ENCODE measurements at places on chromosomes 2 and 18. TPM values are rescaled to one million over a fixed set of nuclear protein-coding genes. Genes with fewer than 3 reads are reported as not detected.

- H3K4me3 ChIP-seq, result no peak overlapping the region
- DNase-seq, result no peak
- no peaks in the 10 kb centered on the region for H3K36me3 ChIP-seq
- no peaks in the 10 kb centered on the region for H3K27me3 ChIP-seq
- peaks cover 6% of the 10 kb centered on the region for H3K4me1 ChIP-seq
Observed at GRCh38 chr2:231923010-231923344, 3.2 kb downstream of the NPPC start.

- no peak overlapping the region for H3K4me3 ChIP-seq
- no peaks in the 10 kb centered on the region for H3K27me3 ChIP-seq
- H3K27ac ChIP-seq, result no peak overlapping the region
- no peak for DNase-seq
Observed at GRCh38 chr2:234446404-234447076, 50.3 kb downstream of the ARL4C start.

Gene TCF23
- total RNA-seq, result 41.7 TPM

Gene BCL2
- total RNA-seq, result 33.5 TPM

DNA sequence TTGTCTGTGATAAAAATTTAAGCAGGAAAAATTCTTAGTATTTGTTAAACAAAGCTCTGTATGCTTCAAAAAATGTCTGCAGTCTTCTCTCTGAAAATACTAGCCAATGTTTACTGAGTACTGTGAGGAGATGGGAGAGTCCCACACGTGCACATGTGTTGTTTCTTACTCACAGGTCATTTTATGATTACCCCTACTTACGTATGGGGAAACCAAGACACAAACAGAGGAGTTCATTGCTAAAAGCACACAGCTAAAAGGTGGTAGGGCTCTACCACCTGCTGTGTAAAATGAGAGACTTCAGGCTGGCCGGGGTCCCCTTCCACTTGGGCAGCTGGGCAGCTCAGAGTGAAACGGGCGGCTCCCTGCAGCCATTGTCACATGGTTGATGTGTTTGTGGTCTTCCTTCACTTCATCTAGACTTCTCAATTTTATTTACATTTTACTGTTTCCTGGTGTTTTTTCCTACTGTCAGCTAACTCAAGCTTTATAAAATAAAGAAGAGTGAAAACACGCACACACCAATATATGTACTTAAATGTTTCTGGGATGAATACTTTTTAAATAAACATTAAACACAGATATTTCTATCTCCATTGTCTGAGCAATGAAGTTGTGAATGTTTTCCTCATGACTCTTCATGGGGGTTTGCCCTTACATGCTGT is 71.2 kb downstream of the MBP start:
- no peaks in the 10 kb centered on the region for H3K27me3 ChIP-seq
- no peak overlapping the region for H3K27ac ChIP-seq
- H3K4me1 ChIP-seq, result no peaks in the 10 kb centered on the region
- no peak for DNase-seq
- no peaks in the 10 kb centered on the region for H3K36me3 ChIP-seq

- no peaks in the 10 kb centered on the region for H3K36me3 ChIP-seq
- DNase-seq, result no peak
- H3K27ac ChIP-seq, result no peak overlapping the region
- no peaks in the 10 kb centered on the region for H3K4me1 ChIP-seq
- no peaks in the 10 kb centered on the region for H3K27me3 ChIP-seq
Observed at GRCh38 chr2:64540615-64541014, 16.5 kb downstream of the AFTPH start.

DNA sequence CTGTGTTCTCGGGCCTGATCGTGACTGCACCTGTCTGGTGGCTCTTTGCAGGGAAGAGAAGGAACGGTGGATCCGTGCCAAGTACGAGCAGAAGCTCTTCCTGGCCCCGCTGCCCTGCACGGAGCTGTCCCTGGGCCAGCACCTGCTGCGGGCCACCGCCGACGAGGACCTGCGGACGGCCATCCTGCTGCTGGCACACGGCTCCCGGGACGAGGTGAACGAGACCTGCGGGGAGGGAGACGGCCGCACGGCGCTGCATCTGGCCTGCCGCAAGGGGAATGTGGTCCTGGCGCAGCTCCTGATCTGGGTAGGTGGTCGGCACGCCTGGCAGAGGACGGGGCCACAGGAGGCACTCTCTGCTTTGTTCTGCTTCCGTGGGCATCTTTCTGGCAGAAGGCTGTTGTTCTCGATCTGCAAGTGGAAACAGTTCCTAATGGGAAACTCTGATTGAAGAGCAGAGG is 48.0 kb downstream of the GBX2 start:
- DNase-seq, result no peak
- no peak overlapping the region for H3K27ac ChIP-seq
- no peaks in the 10 kb centered on the region for H3K36me3 ChIP-seq
- peaks cover 1% of the 10 kb centered on the region for H3K4me1 ChIP-seq

GRCh38 chr2:208657468-208657867 is 250.9 kb downstream of the PTH2R start:
- DNase-seq, result no peak
- H3K4me3 ChIP-seq, result no peak overlapping the region
- no peaks in the 10 kb centered on the region for H3K36me3 ChIP-seq
- H3K4me1 ChIP-seq, result no peaks in the 10 kb centered on the region
- no peaks in the 10 kb centered on the region for H3K27me3 ChIP-seq

DNA sequence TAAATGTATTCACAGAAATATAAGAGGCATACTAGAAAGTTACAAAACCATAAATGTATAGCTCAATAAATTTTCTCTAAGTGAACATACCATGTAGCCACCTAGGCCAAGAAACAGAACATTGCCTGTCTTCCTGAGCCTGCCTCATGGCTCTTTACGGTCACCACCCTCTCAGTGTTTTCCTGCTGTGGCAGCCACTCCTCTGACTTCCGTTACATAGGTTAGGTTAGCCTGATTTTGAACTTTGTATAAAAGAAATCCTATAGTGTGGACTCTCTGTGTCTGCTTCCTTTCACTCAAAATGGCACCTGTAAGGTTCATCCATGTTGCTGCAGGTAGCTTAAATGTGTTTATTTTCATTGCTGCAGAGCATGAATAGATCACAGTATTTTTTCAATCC is 11.6 kb upstream of the ST3GAL5 start:
- DNase-seq, result no peak
- no peaks in the 10 kb centered on the region for H3K27me3 ChIP-seq
- peaks cover 6% of the 10 kb centered on the region for H3K4me1 ChIP-seq
- no peaks in the 10 kb centered on the region for H3K36me3 ChIP-seq
- H3K27ac ChIP-seq, result no peak overlapping the region

- no peak overlapping the region for H3K27ac ChIP-seq
- no peak overlapping the region for H3K4me3 ChIP-seq
Observed at GRCh38 chr2:3107567-3107966, 270.1 kb downstream of the EIPR1 start.

- DNase-seq, result no peak
- H3K27ac ChIP-seq, result no peak overlapping the region
- no peaks in the 10 kb centered on the region for H3K4me1 ChIP-seq
- H3K4me3 ChIP-seq, result no peak overlapping the region
- no peaks in the 10 kb centered on the region for H3K27me3 ChIP-seq
- no peaks in the 10 kb centered on the region for H3K36me3 ChIP-seq
Observed at GRCh38 chr2:124983595-124983994, 958.5 kb downstream of the CNTNAP5 start.

Gene ZNF804A
- not detected for total RNA-seq

Gene DNPEP
- total RNA-seq, result 69.6 TPM

Gene NEU4
- total RNA-seq, result 7.2 TPM

GRCh38 chr18:61955644-61956043 is 62.8 kb upstream of the RNF152 start:
- no peak for DNase-seq
- H3K4me3 ChIP-seq, result no peak overlapping the region
- H3K27ac ChIP-seq, result no peak overlapping the region
- peaks cover 3% of the 10 kb centered on the region for H3K4me1 ChIP-seq
- no peaks in the 10 kb centered on the region for H3K36me3 ChIP-seq

- no peaks in the 10 kb centered on the region for H3K4me1 ChIP-seq
- DNase-seq, result no peak
- no peak overlapping the region for H3K4me3 ChIP-seq
- H3K36me3 ChIP-seq, result no peaks in the 10 kb centered on the region
Observed at GRCh38 chr18:55886886-55887285, 298.9 kb upstream of the TCF4 start.

GRCh38 chr2:100222844-100223243 is 80.5 kb upstream of the AFF3 start:
- no peaks in the 10 kb centered on the region for H3K4me1 ChIP-seq
- DNase-seq, result no peak
- H3K27ac ChIP-seq, result no peak overlapping the region

- DNase-seq, result no peak
- H3K36me3 ChIP-seq, result no peaks in the 10 kb centered on the region
- H3K27me3 ChIP-seq, result no peaks in the 10 kb centered on the region
Observed at GRCh38 chr2:96267159-96267971, 1.3 kb downstream of the CIAO1 start.

- H3K4me1 ChIP-seq, result no peaks in the 10 kb centered on the region
- H3K27ac ChIP-seq, result no peak overlapping the region
- H3K27me3 ChIP-seq, result peaks cover 2% of the 10 kb centered on the region
- H3K36me3 ChIP-seq, result no peaks in the 10 kb centered on the region
Observed at GRCh38 chr18:40413160-40413559, 1541.9 kb upstream of the PIK3C3 start.

Gene KHK
- total RNA-seq, result 5.2 TPM

GRCh38 chr18:46426021-46426678 is 230.9 kb downstream of the LOXHD1 start:
- no peak overlapping the region for H3K27ac ChIP-seq
- H3K36me3 ChIP-seq, result no peaks in the 10 kb centered on the region
- DNase-seq, result no peak
- H3K27me3 ChIP-seq, result no peaks in the 10 kb centered on the region
- no peak overlapping the region for H3K4me3 ChIP-seq

Gene CCDC68
- total RNA-seq, result 8.9 TPM

DNA sequence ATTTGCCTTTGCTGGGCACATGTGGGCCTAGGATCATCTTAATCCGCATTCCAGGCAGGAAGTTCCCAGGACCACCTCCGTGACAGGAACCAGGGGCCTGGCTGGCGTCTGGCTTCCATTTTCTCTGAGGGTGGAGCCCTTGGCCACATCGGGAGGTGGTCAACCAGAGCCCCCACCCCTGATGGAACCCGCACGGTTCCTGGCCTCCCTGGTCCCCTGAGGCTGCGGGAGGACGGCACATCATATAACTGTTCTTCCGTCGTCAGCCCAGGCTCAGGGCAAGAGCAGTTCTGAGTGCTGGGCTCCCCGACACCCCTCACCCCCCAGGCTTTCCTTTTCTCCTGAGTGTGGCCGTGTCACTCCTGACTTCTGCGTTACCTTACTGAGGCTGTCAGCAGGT is 13.5 kb downstream of the ESPNL start:
- H3K27ac ChIP-seq, result no peak overlapping the region
- no peaks in the 10 kb centered on the region for H3K27me3 ChIP-seq
- H3K36me3 ChIP-seq, result no peaks in the 10 kb centered on the region
- H3K4me1 ChIP-seq, result no peaks in the 10 kb centered on the region
- no peak overlapping the region for H3K4me3 ChIP-seq
- no peak for DNase-seq

DNA sequence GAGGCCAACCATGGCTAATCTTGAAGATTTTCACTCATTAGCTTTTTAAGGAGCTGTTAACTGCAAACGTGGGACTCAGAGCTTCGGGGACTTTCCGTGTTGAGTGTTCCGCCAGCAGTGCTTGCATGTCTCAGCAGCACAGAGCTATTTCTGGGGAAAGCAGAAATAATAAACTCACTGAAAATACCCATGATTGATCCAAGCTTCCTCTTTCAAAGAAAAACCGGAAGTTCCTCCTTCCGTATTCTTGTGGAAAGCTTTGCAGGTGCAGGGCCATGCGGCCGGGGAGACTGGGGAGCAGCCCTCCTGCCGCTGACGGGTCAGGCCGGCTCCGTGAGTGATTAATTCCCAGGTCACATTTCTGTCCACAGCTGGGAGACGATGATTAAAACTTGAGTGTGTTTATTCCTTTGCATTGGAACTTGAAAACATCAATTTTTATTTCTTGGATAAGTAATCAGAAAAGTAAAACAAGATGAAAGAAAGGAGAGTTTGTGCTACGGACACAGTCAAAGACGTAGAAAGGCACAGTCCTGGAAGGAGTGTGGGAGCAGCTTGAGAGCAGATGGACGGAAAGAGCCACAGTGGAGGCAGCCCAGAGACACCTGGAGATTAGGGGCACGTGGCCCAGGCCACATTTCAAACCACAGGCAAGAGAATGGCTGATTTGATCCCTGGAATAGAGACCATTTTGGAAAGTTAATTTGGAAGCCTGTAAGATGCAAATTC is 54.2 kb upstream of the CTDP1 start:
- H3K27me3 ChIP-seq, result no peaks in the 10 kb centered on the region
- no peaks in the 10 kb centered on the region for H3K36me3 ChIP-seq
- no peak overlapping the region for H3K27ac ChIP-seq
- no peak overlapping the region for H3K4me3 ChIP-seq
- DNase-seq, result no peak

DNA sequence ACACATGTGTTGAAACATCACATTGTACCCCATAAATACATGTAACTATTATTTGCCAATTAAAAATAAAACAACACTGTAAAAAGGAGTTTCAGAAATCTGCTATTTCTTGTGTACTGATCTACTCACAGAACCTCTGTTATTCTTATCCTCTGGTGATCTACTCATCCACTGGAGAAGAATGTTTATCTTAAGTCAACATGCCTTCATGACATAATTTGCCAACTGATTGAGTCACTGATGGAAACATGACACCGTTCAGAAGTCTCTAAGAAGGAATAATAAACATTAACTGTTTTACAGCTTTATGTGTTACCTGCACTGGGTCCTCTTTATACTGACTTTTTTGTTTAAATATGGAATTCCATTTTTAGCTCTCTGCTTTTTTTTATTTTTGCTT is 555.2 kb downstream of the DCDC2C start:
- no peaks in the 10 kb centered on the region for H3K4me1 ChIP-seq
- DNase-seq, result no peak
- H3K4me3 ChIP-seq, result no peak overlapping the region
- no peaks in the 10 kb centered on the region for H3K27me3 ChIP-seq
- no peaks in the 10 kb centered on the region for H3K36me3 ChIP-seq

DNA sequence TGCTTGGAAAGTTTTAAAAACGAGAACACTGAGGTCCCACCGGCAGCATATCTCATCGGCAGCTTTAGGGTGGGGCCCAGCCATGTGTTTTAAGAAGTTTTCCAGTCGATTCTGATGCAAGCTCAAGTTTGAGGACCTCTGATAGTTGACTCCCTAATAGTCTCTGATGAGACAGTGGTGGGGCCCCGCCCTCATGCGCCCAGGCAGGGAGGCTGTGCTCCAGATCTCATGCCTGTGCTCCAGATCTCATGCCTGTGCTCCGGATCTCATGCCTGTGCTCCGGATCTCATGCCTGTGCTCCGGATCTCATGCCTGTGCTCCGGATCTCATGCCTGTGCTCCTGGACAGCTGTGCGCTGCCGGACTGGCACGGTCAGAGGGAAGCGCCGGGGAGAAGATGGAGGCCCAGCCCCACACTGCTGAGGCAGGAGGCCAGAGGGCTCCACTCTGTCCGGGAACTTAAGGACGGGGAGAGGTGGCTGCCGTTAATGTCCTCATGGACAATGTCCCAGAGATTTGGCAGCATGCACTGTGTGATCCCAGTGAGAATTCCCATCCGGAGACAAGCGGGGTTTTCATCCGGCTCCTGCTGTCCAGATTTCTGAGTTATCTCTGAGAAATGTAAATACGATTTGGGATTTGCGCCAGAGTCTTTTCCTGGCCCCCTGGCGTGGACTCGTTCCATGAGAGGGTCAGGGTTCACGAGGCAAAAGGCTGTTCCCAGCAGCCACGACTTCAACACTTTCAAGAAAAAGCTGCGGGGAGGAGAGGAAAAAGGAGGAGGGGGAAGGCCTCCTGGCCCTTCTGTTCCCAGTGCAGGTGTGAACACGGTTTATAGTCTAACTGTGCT is 9.4 kb upstream of the COLEC11 start:
- peak overlapping the region; percentile 14 for H3K27ac ChIP-seq
- no peaks in the 10 kb centered on the region for H3K27me3 ChIP-seq
- peaks cover 29% of the 10 kb centered on the region for H3K4me1 ChIP-seq

All from ovary (tissue), 10 donors.